ENCODE measurements at places on chromosomes 3 and 15.

DNA sequence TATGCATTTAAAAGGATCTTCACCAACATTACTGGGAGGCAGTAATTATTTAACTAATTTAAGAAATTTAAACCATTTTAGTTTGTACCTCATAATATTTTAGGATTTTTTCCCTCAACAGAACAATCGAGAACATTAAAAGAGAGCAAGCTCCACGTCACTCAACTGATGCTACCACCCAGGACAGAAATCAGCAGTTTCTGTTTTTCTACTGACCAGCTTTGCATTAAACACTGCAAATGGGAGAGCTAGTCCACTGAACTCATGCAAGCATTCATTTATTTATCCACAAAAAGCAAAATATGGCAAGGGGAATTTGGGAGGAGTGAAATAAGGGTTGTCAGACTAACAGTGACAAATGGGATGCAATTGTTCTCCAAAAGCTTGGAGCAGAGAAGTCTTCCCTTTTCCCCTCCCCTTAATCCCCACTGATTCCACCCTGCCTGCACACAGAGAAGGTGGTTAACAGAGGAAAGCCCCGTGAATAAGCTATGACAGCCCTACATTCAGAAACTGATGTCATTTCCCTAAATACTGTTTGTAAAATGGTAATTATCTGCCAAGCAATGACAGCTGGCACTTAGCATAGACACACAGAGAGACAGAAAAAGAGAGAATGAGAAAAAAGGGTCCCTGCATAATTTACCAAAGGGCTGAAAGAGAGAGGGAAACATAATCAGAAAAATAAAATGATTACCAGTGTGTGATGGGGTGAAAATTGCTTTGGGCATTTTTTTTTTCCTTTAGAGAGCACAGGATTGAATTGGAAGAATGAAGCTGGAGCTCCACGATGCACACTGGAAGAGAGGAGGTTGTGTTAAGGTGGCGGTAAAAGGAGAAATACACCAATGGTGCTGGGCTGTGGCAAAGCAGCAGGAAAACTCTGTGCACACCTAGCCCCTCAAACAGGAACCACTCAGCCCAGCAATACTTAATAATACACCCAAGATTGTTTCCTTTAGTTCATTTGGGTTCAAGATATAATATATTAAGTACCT is 777.4 kb downstream of the TUSC7 start:
- DNase-seq: no peak

DNA sequence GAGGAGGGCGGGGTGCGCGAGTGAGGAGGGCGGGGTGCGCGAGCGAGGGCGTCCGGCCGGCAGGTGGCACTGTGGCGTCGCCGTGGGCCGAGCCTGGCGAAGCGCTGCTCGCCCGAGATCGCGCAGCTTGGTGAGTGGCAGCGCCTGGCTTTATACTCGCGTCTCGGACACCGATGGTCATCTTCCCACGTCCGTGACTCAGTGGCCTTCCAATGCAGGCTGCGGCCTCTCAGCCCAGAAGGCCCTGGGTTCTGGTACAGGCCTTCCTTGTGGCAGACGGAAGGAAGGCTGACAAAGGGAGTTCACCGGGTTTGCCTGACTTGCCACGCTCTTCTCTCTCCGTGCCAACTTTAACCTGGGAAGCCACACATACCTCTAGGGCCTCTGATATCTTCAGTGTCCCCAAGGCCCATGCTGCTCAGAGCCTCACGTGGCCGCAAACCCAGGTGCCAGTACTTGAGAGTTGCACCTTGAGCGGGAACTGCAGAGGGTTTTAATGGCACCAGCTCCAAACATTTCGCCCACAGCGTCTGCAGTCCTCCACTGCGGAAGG is 195.3 kb upstream of the LYSMD4 start:
- peak; percentile 81 for DNase-seq

DNA sequence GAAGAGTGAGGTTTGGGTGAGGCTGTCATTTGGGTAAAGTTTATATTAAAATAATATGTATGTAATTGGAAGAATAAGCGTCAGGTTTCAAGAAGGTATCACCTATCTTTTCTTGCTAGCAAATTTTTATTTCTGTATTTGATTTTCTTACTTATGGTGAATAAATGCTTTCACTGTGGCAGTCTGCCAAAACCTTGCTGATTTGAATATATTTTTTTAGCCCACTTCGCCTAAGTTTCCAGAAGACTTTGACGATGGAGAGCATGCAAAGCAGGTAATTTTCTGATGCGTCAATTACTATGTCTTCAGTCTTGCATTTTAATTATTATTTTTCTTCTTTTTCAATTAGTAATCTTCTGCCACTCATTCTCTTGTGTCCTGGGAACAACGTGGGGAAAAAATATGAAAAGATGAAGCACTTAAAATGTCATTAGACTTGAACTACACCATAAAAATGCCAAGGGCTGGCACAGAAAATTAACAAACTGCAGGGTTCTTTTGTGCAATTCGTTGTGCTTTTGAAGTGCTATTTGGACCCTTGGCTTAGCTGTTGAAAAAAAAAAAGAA is 40.4 kb downstream of the SRP14 start:
- no peak for DNase-seq

DNA sequence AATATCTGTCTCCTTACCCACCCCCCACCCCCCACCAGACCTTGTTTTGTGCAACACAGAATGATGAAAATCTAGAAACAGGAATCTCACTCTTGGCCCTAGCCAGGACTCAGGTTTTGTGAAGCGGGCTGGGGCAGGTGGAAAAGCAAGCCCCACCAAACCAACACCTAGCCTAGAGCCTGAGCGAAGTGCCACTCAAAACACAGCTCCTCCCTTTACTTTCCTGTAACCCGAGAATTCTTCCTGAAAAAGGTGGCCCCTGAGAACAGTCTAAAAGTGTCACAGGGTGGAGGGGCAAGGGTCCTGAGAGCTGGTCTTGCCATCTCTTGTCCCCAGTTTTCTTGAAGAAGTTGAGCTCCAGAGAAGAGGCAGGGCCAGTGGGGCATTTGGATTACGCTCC is 17.4 kb upstream of the RPUSD3 start:
- DNase-seq: no peak

DNA sequence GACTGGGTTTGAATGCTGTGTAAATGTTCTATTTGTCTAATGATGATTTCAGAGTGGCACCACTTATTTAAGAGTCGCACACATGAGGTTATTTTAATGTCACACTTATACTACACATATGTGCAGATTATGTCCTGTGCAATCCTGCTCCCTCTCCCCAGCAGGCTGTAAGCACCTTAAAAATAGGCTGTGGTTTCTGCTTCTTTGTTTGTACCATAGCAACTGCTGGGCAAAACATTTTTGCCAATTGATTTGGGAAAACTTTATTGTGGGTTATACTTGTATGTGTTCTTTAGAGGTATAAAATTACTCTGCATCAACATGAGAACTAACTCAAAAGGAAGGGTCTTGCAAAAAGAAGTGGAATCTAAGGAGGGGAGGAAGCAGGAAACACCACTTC is 318.5 kb downstream of the NTRK3 start:
- no peak for DNase-seq

DNA sequence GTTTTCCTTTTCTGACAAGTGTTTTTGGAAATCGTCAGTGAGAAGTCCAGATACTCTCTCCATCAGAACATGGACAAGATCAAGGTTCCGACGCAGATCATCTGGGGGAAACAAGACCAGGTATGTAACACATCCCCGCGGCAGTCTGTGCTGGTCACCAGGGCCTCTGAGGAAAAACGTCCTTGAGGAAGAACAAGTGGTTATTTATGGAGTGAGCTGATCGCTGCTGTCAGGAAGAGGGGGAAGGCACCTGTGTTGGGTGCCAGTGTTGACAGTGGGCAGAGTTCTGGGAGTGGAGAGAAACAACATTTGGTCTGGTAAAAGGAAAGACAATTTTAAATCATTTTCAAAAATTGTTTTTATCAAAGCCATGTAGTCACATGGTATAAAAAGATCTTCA is 20.7 kb upstream of the RPP14 start:
- no peak for DNase-seq

DNA sequence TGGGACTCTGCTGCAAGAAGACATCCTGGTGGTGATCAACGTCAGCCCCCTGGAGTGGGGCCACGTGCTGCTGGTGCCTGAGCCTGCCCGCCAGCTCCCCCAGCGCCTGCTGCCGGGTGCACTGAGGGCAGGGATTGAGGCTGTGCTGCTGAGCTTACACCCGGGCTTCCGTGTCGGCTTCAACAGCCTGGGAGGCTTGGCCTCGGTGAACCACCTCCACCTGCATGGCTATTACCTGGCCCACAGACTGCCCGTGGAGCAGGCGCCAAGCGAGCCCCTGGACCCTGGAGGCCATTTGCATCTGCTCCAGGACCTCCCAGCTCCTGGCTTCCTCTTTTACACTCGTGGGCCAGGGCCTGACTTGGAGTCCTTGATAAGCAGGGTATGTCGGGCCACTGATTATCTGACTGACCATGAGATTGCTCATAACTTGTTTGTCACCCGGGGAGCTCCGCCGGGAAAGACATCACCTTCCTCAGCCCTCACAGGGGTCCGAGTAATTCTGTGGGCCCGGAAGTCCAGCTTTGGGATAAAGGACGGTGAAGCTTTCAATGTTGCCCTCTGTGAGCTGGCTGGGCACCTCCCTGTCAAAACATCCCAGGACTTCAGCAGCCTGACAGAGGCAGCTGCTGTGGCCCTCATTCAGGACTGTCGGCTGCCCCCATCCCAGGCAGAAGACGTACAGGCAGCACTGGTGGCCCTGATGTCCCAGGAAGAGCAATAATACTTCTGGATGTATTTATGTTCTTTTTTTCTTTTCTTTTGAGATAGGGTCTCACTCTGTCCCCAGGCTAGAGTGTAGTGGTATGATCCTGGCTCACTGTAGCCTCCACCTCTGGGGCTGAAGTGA is 7.6 kb downstream of the GDPGP1 start:
- DNase-seq: no peak

GRCh38 chr15:90201130-90201943 is at the start of gene SEMA4B:
SEMA4B (plus strand) TSS chr15:90201330; CDS start chr15:90201579, 249 bp downstream.
- peak; percentile 75 for DNase-seq

GRCh38 chr3:184334470-184335158 is 2.8 kb upstream of the FAM131A start:
- no peak for DNase-seq

DNA sequence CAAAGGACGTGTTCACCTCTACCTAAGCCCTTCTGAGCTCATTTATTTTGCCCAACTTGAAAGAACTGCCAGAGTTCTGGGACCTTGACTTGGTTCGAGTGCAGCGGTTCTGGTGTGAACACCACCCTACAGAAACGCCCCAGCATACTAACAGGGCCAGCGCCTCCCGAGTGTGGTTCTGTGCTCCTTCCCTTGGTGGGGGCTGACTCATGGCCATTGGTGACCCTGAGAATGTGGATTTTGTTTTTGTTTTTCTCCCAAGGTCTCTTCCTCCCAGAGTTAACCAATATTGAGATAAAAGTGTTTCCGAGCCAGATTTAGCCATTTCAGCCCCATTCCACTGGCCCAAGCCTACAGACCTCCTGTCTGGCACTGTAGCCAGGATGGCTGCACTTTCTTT is 27.9 kb downstream of the SEMA7A start:
- DNase-seq: no peak

- DNase-seq: no peak
These were observed 353.5 kb downstream of the MCTP2 start for GRCh38 chr15:94584833-94585244.

DNA sequence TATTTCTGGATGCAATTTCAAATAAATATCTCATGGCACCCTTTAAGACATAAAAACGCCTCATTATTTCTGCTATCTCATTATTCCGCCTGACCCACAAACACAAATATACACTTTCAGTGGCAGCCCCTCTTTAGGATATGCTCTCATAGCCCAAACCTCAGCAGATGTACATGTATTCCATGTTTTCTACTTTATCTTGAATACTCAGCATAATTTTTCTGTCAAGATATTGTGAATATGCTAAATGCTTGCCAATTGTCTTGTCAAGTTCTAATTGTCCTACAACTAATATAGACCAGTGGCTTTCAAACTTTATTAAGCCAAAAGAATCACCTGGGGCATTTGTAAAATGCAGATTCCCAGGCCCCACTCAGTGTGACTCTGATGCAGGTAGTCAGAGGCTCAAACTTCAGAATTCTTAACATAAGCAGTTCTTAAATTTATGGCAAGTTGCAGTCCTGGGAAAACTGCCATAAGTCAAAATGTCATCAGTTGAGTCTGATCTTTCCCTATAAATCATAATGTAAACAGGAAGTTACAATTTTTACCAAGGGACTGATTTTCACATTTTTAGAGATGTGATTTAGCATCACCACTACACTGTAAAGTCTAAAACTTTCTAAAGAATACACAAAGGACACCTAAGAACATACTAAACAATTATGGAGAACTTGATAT is 135.1 kb downstream of the TBL1XR1 start:
- DNase-seq: no peak

- no peak for DNase-seq
These were observed 73.2 kb upstream of the CHL1 start for GRCh38 chr3:123341-123740.

DNA sequence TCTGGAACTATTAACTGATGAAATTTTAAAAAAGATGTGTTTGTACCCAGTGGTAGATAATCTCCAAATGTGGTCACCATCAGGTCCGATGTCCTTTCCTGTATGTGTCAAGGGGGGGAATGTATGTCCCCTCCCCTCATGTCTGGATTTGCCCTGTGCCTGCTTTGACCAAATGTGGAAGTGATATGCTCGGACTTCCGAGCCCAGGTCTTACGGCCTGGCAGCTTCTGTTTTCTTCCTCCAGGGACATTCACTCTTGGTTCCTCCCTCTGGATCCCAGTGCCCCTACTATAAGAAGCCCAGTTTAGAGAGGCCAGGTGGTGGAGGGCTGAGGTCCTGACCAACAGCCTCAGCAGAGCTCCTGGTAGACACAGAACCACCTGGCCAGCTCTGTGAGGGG is 75.5 kb downstream of the CCR1 start:
- DNase-seq: no peak

GRCh38 chr3:61236556-61236955 is 14.7 kb downstream of the FHIT start:
- no peak for DNase-seq

DNA sequence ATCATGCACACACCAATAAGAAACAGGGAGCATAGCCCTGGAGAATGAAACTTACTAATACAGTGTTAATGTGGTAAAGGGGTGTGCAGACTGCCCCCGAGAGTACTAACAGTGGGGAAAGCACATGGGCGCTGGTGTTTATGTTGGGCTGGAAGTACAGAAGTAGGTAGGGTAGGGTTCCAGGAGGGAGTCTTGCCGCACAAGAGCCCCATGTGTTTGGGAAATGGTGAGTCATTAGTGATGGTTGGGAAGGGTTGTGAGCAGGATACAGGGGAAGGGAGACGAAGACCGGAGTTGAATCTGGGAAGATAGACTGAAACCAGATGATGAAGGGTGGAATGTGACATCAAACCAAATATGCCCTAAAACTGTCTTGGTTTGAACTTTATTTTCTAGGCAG is 117.1 kb downstream of the THSD4 start:
- no peak for DNase-seq
